ENCODE measurements at places on chromosomes 5 and 9.

DNA sequence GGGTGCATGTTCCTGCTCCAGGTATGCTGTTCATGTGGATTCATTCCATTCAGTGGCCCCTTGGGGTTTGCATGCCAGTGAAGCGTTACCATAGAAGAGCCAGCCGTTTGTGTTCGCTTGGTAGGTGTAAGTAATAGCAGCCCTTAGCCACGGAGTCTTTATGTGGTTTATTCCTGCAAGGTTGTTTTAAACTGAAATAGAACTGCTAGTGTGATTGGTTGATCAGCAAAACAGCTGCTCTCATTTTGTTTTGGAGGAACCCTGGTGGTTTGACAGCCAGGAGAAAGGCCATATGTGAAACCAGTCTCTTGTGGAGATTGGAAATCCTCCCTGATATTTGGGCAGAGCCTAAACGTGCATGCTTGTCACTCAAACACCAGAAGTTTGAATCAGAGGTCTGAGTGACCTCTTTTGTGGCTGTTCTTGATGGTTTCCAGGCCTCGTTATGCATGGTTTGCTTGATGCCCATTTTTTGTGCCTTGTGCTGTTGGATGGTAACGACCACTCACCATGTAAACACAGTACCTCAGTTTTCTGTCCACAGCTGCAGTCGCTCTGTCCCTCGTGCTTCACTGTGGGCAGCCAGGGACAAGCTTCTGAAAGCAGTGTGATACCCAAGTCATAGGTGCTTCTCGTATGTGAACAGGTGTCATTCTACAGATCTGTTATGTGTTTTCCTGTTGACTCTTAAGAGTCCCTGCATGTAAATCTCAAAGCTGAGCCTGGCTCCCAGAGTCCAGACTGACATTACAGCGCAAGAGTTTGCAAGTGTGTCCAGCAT, 58.3 kb upstream of the NXNL2 start:
- no peak for DNase-seq

- no peak for DNase-seq
These were observed 513.6 kb downstream of the RASEF start for GRCh38 chr9:82549174-82549821.

DNA sequence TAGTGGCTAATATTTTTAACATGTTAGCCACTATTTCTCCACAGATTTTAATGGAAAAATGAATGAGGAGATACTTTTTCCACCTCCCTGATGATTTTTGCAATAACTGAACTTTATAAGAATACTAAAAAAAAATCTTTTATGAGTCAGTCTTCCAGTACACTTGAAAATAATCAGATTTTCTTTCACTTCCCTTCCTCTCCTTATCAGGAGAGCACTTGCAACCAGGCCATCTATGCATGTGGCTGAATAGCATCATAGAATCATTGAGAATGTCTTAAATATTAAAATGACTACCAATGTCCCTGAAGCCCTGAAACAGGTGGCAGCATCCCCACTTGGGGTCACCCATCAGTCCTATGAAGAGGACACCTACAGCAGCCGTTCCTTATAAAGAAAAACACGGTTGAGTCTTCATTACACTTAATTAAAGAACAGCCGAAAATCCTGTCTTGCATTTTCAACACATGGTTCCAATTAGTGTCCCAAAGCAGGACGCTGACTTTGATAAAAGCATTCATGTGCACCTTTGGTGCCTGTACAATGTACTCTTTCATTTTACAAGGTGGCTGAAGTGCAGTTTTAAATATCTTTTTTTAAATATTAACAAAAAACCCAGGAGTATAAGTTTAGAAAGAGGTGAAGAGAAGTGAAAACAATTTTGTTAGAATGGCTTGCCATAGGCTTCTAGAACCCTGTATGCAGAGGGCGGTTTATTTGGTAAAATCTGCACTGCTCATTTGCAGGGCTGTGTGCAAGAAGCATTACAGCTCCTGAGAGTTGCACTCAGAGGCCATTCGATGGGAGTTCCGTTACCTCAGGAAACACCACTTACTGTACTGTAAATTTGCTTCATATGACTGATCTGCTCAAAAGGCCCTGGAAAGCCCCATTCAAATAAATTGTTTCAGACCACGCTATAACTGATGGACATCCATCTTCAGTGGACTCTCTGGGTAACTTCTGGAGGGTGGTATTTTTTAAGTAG, 106.9 kb upstream of the VCAN start:
- no peak for DNase-seq

- no peak for DNase-seq
These were observed 230.6 kb downstream of the EBF1 start for GRCh38 chr5:158869092-158869491.

GRCh38 chr5:33049298-33049697, 338.2 kb downstream of the NPR3 start:
- no peak for DNase-seq

DNA sequence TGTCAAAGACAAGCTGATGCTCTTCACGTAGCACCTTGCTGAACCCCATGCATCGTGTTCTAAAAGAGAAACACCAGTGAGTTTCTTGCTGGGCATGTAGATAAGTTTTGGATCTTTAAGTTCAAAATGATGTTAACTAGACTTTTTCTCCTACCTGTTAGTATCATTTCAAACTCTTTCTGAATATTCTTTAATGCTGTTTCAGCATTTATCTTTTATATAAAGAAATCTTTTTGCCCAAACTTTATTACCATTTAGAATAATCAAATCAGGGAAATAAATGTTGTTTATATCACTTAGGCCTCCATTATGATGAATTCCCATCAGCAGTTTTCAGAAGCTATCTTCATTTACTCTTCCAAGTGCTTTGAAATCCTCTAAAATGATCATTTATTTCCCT, 542.8 kb downstream of the CDH10 start:
- no peak for DNase-seq

DNA sequence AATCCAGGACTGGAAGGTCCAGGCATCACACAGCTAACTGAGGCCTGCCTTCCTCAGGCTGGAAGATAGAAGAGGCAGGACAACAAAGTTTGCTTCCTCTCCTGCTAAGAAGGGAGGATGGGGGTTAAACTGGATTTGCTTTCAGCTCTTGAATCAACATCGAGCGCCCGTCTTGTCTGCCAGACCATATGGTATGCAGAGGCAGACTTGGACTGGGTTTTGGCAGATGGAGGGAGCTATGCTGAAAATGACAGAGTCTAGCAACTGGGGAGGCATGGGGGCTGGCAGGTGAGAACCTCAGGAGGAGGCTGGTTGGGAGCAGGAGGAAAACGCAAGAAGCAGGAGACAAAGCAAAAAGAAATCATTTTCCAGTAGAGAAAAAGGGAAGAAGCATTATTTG, 289.5 kb upstream of the IL12B start:
- no peak for DNase-seq

GRCh38 chr5:43312699-43313034, 545 bp downstream of the HMGCS1 start:
- peak; percentile 43 for DNase-seq

DNA sequence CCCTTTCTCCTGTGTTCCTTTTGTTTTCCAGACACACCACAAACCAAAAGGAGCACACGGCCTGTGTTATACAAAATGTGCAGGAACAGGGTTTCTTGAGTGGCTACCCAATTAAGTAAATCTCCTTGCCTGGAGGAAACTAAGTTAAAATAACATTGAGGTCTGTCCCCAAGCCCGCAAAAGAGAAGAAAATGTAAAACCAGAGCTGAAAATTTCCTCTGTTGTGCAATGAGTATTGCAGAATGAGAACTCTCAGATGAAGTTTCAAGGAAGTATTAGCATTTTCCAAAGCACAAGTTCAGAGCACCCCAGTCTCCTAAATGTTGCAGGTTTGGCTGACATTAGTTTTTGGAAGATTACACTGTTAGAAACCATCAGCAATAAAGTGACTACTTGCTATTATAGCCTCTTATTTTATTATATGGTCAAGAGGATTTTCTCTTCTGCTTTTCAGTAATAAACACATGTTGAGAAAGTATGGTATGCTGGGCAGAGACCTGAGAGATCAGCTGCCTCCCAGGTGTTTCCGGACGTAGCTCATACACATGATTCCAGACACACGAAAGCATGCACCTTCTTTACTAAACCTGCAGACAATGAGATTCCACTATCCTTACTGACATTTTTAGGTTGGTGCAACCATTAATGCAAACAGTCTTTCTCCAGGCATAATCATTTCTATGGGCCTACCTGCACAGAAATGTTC, 161.3 kb downstream of the SNCAIP start:
- DNase-seq, result peak; percentile 56

GRCh38 chr5:127878174-127878750, 175.1 kb downstream of the CCDC192 start:
- peak; percentile 62 for DNase-seq

GRCh38 chr5:7902666-7903625, 34.0 kb downstream of the MTRR start:
- no peak for DNase-seq

DNA sequence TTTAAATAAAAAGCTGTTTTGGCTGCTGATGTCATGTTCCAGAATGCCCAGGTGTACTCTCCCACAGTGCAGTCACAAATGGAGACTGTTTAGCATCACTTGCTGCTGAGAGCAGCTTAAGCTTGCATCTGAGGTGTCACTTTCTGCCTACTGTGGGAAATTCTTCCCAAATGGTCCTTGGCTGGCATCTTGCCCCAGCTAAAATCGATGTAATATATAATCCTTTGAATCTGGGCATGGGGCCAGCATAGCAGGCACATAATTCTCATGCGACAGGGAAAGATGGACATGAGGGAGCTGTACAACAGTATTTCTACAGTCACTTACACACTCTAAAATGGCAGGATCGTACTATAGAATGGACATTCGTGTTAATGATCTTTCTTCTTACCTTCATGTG, 144.3 kb downstream of the MACIR start:
- no peak for DNase-seq

GRCh38 chr5:103259705-103260355, 1.3 kb downstream of the MACIR start:
- DNase-seq, result peak; percentile 57

DNA sequence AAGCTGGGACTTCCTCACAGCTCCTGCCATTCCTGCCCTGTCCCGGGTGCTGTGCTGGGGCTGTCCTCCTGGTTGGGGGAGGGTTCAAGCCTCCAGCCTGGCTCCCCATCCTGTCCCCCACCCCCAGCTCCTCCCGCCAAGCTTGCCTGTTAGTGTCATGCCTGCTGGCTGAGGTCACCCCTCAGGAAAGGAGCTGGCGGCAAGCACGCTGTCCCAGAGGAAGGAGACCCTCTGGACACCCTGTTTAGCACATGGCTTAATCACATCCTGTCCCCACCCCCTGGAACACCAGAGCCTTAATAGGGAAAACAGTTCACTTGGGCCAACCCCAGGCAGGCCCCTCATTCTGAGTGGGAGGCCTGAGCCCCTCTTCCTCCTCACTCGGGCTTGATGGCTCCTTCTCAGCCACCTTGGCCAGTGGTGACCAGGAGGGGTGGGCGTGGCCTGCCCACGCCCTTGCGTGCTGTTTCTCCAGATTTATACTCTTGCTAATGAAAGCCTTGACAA, 9.2 kb upstream of the PHYHD1 start:
- DNase-seq, result peak; percentile 18

DNA sequence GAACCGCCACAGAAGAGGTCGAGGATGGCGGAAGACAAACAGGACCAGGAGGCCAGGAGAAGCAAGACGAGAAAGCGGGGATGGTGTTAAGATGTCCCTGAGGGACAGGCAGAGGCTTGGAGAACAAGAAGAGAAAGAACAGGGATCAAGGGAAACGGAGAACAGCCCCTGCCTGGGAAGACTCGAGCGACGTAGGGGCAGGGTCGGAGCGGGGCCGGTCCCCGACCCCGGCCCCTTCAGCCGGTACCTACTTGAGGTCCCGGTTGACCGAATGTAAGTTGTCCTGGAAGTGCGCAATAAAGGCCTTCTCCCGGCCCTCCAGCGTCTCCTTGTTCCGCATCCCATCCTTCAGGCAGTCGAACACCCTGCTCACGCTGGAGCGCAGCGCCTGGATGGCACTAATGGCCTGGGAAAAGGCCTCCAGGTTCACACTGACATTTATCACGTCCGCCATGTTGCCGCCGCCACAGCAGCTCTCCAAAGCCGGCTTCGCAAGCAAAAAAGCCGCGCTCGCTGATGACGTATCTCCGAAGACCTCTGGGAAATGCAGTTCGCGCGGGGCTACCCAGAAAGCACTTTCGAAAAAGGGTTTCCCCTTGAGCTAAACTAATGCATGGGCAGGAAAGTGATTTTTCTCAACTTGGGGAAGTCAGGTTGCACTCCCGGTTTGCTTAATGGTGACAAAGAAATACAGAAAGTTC, at the start of gene MED27:
TSS of gene MED27 (minus strand) at position 477 of the 701 bp plus-strand sequence. CDS start at position 454, 23 bp downstream.
- peak; percentile 94 for DNase-seq

- DNase-seq, result no peak
These were observed 196.5 kb upstream of the EFNA5 start for GRCh38 chr5:107867266-107867665.

DNA sequence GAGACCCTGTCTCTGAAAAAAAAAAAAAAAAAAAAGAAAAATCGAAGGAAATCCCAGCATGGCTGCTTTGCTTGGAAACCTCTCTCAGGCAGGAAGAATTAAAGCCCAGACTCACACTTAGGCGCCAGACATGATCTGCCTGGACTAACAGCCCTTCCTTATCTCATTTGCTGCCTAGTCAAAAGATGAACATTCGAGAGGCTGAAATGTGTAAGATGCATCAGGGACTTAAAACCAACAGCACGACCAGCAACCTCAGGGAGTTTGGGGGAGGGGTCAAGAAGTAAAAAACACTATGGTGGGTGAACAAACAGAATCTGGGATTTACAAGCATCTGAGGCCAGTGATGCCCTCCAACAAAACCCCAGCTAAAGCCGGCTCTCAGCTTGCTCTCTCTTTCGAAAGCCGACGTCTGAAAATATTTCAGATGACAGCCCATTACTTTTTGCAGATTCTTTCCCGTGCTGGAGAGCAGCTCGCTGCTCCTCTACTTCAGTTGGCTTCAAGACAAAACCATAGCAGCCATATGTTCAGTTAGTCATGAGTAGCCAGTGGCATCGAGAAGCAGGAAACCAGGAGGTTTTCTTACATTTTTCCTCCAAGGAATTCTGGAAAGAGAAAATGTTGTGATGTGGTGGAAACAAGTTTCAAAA, 249.9 kb downstream of the MARCHF11 start:
- DNase-seq, result no peak

DNA sequence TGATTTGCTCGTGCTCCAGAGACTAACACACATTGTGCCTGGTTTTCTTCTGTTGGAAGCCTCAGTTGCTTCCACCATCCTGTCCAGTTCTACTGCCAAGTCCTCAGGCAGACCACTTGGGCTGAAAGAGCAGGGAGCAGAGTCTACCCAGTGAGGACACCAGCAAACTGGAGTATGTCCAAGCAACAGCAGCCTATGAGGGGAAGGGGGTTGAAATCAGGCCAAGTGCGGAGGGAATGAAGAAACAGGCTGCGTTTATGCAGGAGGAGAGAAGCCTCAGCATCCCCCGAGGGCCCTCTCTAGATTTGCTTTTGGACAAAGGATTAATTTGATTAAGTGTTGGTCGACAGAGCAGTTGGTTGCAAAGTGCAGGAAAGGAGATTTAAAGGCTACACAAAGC, 14.5 kb downstream of the DOCK2 start:
- DNase-seq, result no peak

- no peak for DNase-seq
These were observed 10.0 kb upstream of the STRBP start for GRCh38 chr9:123278361-123278760.

GRCh38 chr9:77543131-77543822, 104.8 kb downstream of the GNA14 start:
- no peak for DNase-seq

GRCh38 chr5:169289520-169289919, 11.4 kb downstream of the SLIT3 start:
- no peak for DNase-seq

All from Kasumi-1 (cell line).